ENCODE measurements at places on chromosomes 5 and 9. TPM values are rescaled to one million over a fixed set of nuclear protein-coding genes. Genes with fewer than 3 reads are reported as not detected.

The MYMK gene
- total RNA-seq, result not detected

- H3K27ac ChIP-seq, result no peak overlapping the region
- H3K4me3 ChIP-seq, result no peak overlapping the region
Measured at GRCh38 chr5:179609834-179610108, 13.7 kb downstream of the HNRNPH1 start.

- no peaks in the 10 kb centered on the region for H3K36me3 ChIP-seq
- H3K4me3 ChIP-seq, result no peak overlapping the region
- no peaks in the 10 kb centered on the region for H3K4me1 ChIP-seq
Measured at GRCh38 chr5:23446424-23446823, 61.0 kb upstream of the PRDM9 start.

DNA sequence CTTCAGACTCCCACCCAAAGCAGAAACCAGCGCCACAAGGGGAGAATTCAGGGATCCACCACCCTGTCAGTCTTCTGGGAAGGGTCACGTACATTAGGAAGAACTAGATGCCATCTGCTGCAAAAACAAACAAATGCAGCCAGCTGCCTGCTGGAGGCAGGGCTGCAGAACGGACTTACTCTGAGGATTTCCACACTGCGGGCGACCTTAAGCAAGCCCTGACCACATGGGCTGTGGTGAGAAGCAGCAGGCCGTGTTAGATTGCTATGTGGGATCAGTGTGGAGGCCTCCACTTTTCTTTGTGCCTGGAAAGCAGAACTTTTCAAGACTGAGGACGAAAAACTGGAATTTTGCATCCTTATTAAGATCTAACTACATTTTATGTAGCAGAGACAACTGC lies 13.4 kb upstream of the LTC4S start:
- H3K4me1 ChIP-seq, result no peaks in the 10 kb centered on the region
- H3K27ac ChIP-seq, result no peak overlapping the region
- no peaks in the 10 kb centered on the region for H3K36me3 ChIP-seq
- H3K27me3 ChIP-seq, result no peaks in the 10 kb centered on the region

Data from pancreas (tissue), 10 donors.